Tracheal epithelial cell (primary cell): ENCODE measurements at places on chromosomes 12 and 14. TPM values are rescaled to one million over a fixed set of nuclear protein-coding genes. Genes with fewer than 3 reads are reported as not detected.

Gene LRRC9
- under 0.01 TPM in 2 replicates for total RNA-seq

Gene JPH4
- not detected in 2 replicates for total RNA-seq

Gene CMA1
- not detected in 2 replicates for total RNA-seq

Gene KRT7
- 775 and 1,618 TPM in 2 replicates for total RNA-seq

Gene LRP1
- total RNA-seq, result 44.5 and 48.4 TPM in 2 replicates

Gene TSPAN11
- total RNA-seq, result under 0.01 TPM in 2 replicates

Gene ANO2
- total RNA-seq, result 0.85 TPM in 1 of 2 replicates, not detected in the other

Gene PROX2
- total RNA-seq, result under 0.01 TPM in 1 of 2 replicates, not detected in the other

Gene NEUROD4
- not detected in 2 replicates for total RNA-seq

Gene CSRP2
- total RNA-seq, result 12.1 and 50.8 TPM in 2 replicates

Gene ABHD12B
- total RNA-seq, result not detected in 2 replicates

Gene DAO
- not detected in 2 replicates for total RNA-seq

Gene LTB4R2
- 30.3 and 32.5 TPM in 2 replicates for total RNA-seq

Gene COX8C
- not detected in 2 replicates for total RNA-seq

Gene PLEK2
- 50.1 and 88.7 TPM in 2 replicates for total RNA-seq

Gene TAS2R14
- 0.96 and 1.9 TPM in 2 replicates for total RNA-seq

Gene ENDOU
- total RNA-seq, result not detected in 2 replicates

Gene RNASE12
- not detected in 2 replicates for total RNA-seq

Gene HCAR3
- 1.1 and 8.9 TPM in 2 replicates for total RNA-seq

Gene IFNG-AS1
- total RNA-seq, result under 0.01 TPM in 1 of 2 replicates, not detected in the other

Gene MSRB3
- 1.7 and 5.8 TPM in 2 replicates for total RNA-seq

Gene ITPK1
- total RNA-seq, result 27.2 and 43.3 TPM in 2 replicates

Gene KIF5A
- total RNA-seq, result under 0.01 TPM in 1 of 2 replicates, not detected in the other

Gene A2ML1
- 45.1 and 95.9 TPM in 2 replicates for total RNA-seq

Gene EFCAB11
- total RNA-seq, result 1.3 and 2.4 TPM in 2 replicates

Gene PDE3A
- total RNA-seq, result not detected in 2 replicates

Gene CIROP
- not detected in 2 replicates for total RNA-seq

Gene CCDC88C
- 14.7 and 21.7 TPM in 2 replicates for total RNA-seq

Gene TSHR
- total RNA-seq, result not detected in 2 replicates

Gene CPM
- total RNA-seq, result 7.5 and 19.8 TPM in 2 replicates

Gene CCDC198
- total RNA-seq, result under 0.01 and 6.5 TPM in 2 replicates

Gene NR4A1
- total RNA-seq, result 0.72 and 2.8 TPM in 2 replicates

Gene CD163L1
- 1.4 TPM in 1 of 2 replicates, not detected in the other for total RNA-seq

Gene SYT1
- total RNA-seq, result 0.43 and 0.96 TPM in 2 replicates

Gene ADSS1
- 8.7 and 18.8 TPM in 2 replicates for total RNA-seq

Gene PTPRO
- 0.21 and 0.24 TPM in 2 replicates for total RNA-seq

Gene CDH24
- 3.4 and 4.3 TPM in 2 replicates for total RNA-seq

Gene SYNE2
- 40.5 and 59.5 TPM in 2 replicates for total RNA-seq

Gene STXBP6
- total RNA-seq, result 0.21 TPM in 1 of 2 replicates, not detected in the other

Gene SLC38A1
- 189 and 287 TPM in 2 replicates for total RNA-seq
